ENCODE measurements at places on chromosomes 12 and 14.

DNA sequence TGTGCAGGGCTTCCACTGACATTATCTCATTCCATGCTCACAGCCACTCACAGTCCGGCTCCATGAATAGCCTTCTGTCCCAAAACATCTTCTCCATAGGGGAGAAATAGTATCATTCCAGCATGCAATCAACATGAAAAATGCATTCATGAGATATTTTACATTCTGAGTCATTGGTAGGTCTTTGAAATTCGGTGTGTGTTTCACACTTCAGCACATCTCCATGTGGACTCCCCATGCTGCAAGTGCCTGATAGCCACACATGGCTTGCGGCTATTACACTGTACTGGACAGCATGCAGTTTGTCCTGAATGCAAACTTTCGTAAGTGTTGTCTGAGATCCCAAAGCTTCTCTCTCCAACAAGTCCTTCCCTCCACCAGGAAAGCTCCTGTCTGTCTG, 449.3 kb downstream of the MED13L start:
- no peaks in the 10 kb centered on the region for H3K36me3 ChIP-seq
- no peak overlapping the region for H3K4me3 ChIP-seq
- H3K27ac ChIP-seq, result no peak overlapping the region
- no peak for DNase-seq

DNA sequence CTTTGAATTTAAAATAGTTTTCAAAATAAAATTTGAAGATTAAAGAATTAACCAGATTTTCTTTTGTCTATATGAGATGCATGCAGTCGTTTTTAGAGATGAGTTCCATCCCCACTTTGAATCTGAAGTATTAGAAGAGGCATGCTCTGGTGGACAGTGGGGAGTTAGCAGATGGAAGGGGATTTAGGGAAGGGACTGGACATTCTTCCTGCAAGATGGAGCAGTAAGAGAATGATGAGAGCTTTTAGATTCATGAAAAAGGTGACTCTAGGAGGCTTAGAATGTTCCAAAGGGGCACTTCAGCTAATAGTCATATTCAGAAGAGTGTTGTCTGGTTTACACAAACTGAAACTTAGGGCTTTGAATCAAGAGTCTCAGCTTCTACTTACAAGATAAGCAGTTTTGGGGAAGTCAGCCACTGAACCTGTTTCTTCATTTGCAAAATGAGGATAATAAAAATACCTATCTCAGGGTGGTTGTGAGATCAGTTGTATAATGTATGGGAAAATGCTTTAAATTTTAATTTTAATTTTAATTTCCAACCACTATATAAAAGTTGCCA, 3.7 kb downstream of the ZBTB1 start:
- H3K27me3 ChIP-seq, result no peaks in the 10 kb centered on the region
- H3K36me3 ChIP-seq, result no peaks in the 10 kb centered on the region
- DNase-seq, result no peak

DNA sequence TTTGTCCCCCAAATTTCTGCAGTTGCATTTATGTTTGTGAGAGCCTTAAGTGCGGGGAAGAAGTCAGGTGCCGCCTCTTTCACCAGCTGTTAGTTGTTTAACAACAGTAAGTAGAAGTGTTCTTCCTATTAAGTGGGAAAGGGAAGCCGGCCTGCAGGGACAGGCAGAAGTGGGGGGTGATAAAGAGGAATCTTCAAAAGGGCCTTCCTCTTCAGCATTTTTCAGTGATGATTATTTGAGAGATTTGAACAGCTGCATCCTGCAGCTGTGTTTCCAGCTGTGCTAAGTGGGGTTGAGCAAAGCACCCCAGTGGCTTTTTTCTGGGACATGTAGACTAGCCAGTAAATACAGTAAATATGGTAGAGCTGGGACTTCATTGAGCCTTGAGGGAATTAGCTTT, 32.1 kb upstream of the SLC38A1 start:
- no peaks in the 10 kb centered on the region for H3K36me3 ChIP-seq
- no peaks in the 10 kb centered on the region for H3K27me3 ChIP-seq
- no peak for DNase-seq
- H3K4me3 ChIP-seq, result no peak overlapping the region

GRCh38 chr12:29071099-29071498, 78.0 kb upstream of the FAR2 start:
- no peak overlapping the region for H3K27ac ChIP-seq
- no peaks in the 10 kb centered on the region for H3K4me1 ChIP-seq
- no peaks in the 10 kb centered on the region for H3K27me3 ChIP-seq
- DNase-seq, result no peak
- no peaks in the 10 kb centered on the region for H3K36me3 ChIP-seq

DNA sequence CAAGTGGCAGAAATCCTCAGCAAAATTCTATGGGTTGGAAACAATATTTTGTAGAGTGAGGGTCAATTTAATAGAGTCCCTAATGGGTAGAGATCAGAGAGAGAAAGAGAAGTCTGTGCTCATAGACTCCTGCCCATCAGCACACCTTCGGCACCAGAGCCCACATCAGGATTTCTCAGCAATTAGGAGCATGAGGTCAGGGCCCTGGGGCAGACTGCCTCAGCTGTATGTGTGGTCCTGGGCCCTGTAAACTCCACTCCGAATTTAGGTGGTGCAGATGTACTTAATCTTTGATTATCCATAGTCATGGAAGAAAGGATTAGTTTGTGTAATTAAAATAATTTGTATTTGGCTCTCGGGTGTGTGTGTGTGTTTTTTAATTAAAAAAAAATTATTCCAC, 372.6 kb downstream of the AEBP2 start:
- no peaks in the 10 kb centered on the region for H3K4me1 ChIP-seq
- no peaks in the 10 kb centered on the region for H3K36me3 ChIP-seq
- no peak overlapping the region for H3K27ac ChIP-seq
- H3K4me3 ChIP-seq, result no peak overlapping the region

GRCh38 chr14:42665083-42665482, 1058.4 kb downstream of the LRFN5 start:
- H3K27ac ChIP-seq, result no peak overlapping the region
- H3K27me3 ChIP-seq, result no peaks in the 10 kb centered on the region
- H3K36me3 ChIP-seq, result no peaks in the 10 kb centered on the region
- no peak overlapping the region for H3K4me3 ChIP-seq
- no peak for DNase-seq
- H3K4me1 ChIP-seq, result no peaks in the 10 kb centered on the region

DNA sequence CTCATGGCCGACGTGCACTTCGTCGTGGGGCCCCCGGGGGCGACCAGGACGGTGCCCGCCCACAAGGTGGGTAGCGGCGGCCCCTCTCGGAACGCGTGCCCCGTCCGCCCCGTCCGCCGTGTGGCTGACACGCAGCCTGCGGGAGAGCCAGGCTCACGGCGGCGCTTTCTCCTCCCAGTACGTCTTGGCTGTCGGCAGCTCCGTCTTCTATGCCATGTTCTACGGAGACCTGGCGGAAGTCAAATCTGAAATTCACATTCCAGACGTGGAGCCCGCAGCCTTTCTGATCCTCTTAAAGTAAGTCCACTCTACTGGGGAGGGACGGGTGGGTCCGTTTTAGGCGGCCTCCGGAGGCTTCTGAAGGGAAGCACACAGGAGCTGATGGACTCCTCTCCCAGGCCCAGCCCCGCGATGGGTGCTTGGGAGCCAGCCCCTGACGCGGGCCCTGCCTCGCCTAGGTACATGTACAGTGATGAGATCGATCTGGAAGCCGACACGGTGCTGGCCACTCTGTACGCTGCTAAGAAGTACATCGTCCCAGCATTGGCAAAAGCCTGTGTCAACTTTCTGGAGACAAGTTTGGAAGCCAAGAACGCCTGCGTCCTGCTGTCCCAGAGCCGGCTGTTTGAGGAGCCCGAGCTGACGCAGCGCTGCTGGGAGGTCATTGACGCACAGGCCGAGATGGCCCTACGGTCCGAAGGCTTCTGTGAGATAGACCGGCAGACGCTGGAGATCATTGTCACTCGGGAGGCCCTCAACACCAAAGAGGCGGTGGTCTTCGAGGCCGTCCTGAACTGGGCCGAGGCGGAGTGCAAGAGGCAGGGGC, 1.1 kb downstream of the BTBD6 start:
- no peak for DNase-seq
- peaks cover 7% of the 10 kb centered on the region for H3K4me1 ChIP-seq
- H3K4me3 ChIP-seq, result no peak overlapping the region

DNA sequence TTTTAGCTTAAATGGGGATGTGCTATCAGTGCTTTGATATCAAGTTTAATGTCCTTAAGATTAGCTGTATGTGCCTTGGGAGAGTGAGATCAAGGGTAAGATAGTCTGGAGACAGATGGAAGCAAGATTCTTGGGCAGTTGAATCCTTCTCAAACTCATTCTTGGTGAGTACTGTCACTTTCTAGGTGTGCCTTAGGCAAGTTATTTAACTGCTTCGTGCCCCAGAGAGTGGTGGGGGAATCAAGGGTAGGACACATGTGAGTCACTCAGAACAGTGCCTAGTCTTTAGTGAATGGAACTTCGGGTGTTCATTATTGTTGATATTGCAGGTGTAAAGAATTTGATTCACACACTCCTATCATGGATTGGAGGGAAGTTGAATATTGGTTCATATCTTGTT, 803.7 kb downstream of the DIO2 start:
- H3K27me3 ChIP-seq, result no peaks in the 10 kb centered on the region
- no peak for DNase-seq

DNA sequence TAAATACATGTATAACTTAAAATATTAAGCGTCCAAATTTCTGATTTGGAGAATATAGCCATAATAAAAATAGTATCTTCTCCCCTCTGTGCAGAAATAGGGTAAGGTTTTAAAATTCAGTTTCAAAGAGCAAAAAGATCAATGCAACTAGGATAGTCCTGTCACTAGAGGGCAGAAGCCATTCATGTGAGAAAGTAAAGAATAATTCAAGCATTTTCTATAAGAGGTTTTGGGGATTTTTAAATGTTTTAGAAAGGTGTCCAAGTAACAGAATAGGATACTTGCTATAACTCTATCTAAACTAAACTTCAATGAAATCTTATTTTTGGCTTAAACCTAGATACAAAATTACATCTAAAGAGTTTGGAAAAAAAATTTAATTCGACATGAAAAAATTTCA, 50.3 kb downstream of the ADAMTS20 start:
- H3K4me3 ChIP-seq, result no peak overlapping the region
- H3K27ac ChIP-seq, result no peak overlapping the region
- H3K4me1 ChIP-seq, result no peaks in the 10 kb centered on the region
- DNase-seq, result no peak

Measured in body of pancreas (tissue), 4 donors.